RPMI8226 (cell line): ENCODE measurements at places on chromosomes 3 and 15.
A peak's percentile ranks its signal among the peaks of the same experiment; 100 is the strongest.

DNA sequence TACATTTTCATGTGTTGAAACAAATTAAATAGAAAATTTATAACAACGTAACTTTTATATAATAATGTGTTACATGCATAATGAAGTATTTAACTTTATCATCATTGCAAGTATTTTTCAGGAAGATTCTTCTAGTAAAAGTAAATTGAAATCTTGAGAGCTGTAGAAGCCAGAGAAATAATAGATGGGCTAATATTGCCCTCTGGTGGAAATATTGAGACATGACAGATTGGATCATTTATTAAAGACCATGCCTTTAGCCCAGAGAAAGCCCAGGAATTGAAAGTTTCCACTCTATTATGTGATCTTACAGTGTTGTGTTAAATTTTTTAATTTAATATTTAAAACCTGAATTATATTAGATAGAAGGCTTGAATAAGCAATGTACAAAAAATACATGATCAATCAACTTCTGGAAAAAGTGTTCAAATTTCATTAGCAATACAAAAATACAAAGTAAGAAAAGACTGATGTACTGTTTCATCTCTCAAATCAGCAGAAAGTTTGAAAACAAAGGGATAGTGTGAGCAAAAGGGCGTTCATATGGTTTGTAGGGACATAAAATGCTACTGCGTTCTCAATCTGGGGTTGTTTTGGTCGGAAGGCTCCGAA lies 52.7 kb upstream of the SPTSSB start:
- DNase-seq, result peak; percentile 60

DNA sequence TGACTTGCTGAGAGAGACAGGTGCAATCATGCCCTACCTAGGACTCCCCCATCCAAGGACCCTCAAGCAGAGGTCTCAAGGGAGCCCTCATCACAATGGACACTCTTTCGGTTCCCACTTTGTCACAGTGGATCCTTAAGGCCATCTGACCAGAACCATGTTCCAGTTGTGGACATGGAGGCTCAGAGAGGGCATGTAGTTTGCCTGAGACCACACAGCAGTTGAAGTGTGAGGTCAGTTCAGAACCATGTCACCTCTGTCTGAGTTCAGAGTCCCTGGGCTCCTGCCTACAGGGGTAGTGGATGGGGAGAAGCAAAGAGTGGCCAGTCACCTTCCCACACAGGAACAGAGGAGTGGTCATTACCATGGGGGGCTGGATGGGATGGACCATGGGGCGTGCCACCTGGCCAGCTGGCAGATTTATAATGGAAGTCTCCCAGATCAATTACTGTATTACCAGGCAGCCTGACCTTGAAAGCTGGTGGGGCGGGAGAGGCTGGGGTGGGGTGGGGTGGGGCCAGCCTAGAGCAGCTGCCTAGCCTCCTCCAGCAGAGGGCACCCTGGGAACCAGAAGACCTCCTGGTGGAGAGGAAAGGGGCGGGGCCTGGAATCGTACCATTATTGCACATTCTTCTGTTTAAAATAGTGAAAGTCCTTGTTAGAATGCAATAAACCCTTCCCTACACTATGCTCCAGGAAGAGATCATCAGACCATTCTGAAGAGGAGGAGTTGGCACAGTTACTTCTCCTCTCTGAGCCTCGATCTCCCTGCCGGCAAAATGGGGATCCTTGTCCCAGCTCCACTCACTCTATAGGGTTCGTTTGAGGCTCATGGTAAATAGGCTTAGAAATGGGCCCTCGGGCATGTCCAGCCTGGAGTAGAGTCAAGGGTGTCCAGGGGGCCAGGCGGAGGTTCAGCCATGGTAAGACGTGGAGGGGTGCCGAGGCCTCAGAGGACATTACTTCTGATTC lies 26.9 kb upstream of the LINGO1 start:
- peak; percentile 86 for DNase-seq

DNA sequence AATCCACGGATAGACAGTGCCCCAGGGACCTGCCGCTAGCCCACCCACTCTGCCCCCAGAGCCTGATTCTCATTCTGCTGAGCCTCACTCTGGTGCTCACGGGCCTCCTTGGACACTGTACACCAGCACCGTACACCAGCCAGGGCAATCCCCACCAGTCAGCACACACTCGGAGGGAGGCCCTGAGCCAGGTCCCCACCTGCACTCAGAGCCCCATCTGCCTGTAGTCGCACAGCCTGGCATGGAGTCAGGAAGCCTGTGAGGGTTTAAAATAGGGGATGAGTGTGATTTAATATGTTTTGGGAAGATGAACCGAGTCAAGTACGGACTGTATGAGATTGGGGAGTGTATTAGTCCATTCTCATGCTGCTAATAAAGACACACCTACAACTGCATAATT lies 223.0 kb downstream of the SLCO3A1 start:
- peak; percentile 48 for DNase-seq

- no peak for DNase-seq
Observed at GRCh38 chr3:160473221-160473620, 23.6 kb upstream of the TRIM59 start.

GRCh38 chr15:86038491-86038890 lies 41.2 kb upstream of the AGBL1 start:
- DNase-seq, result no peak

GRCh38 chr3:102059145-102059943 lies 210.0 kb downstream of the NFKBIZ start:
- peak; percentile 76 for DNase-seq

GRCh38 chr3:170689296-170689829 lies 103.5 kb upstream of the SLC7A14 start:
- DNase-seq, result no peak

GRCh38 chr3:45055032-45055410 lies 28.9 kb downstream of the CLEC3B start:
- DNase-seq, result no peak

- DNase-seq, result no peak
Observed at GRCh38 chr3:126964261-126964660, 18.7 kb upstream of the PLXNA1 start.
